ENCODE measurements at places on chromosomes 16 and 17.

GRCh38 chr17:35406568-35406967, 25.7 kb downstream of the SLFN12 start:
- DNase-seq, result no peak

DNA sequence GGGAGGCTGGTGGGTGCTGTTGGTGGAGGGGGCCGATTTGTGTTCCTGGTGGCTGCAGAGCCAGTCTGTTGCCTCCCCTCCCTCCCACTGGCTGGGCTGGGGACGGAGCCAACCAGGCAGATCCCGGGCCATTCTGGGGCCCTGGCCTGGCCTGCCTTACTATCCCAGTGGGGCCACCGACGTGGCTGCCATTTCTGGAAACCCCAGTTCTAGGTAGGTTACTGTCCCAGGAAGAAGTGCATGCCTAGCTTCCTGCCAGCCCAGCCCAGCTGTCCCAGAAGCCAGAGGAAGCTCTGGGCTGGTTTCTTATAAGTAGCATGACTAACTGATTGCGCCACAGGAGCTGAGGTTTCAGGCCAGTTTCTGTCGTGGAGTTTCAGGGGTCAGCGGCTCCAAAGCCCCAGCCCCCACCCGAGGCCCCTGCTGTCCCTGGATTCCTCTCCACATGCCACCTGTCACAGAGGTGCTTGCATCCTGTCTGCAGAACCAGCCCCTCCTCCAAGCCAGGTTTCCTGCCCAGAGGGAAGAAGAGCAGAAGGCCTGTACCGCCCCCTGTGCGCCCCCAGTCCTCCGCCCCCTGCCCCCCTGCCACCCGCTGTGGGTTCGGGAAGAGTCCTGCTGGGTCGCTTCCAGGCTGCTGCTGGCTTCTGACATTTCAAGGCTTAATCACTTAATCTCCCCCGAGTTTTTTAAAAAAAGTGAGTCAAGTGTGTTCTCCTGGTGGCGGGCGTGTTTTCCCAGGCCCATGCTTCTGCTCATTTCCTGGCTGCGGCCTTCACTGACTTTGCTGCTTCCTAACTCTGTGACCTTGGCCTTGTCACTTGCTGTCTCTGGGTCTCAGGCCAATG, 13.2 kb downstream of the IL4R start:
- DNase-seq, result peak; percentile 85

DNA sequence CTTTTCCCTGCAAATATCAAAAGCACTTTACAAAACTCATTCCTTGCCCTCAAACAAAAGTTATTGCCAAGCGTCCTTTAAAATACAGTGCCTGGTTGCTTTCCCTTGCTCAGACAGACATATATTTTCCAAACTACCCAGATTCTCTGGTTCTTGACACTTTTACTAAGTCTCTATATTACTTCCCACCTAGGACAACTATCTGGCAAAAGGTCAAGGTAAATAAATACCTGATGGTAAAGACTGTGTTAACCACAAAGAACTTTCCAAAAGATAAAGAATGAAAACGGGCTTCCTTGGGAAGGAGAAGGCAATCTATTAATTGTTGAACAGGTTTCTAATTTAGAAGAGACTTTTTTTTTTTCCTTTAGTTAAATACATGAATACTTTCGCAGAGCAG, 1.9 kb downstream of the HS3ST3A1 start:
- no peak for DNase-seq

- no peak for DNase-seq
Observed at GRCh38 chr16:56793492-56793891, 63.6 kb downstream of the NUP93 start.

DNA sequence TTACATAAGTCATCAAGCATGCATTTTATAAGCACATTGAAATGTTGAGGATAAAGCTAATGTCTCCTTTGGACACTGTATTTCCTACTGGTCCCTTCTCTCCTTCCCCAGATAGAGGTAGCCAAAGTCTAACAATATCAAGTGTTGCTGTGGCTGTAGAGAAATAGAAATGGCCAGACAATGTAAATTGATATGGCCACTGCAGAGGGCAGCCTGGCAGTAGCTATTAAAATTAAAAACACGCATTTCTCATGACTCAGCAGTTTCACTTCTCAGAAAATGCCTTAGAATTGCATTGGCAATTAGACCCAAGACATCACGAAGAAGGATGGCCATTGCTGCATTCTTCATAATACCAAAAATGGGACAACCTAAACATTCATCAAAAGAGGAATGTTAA, 46.8 kb upstream of the MRTFB start:
- DNase-seq, result no peak

GRCh38 chr17:30450125-30451027, 26.8 kb upstream of the GOSR1 start:
- no peak for DNase-seq

GRCh38 chr16:56742030-56742984, 12.4 kb downstream of the NUP93 start:
- DNase-seq, result no peak

GRCh38 chr17:80886641-80887573, 104.7 kb upstream of the CHMP6 start:
- DNase-seq, result no peak

DNA sequence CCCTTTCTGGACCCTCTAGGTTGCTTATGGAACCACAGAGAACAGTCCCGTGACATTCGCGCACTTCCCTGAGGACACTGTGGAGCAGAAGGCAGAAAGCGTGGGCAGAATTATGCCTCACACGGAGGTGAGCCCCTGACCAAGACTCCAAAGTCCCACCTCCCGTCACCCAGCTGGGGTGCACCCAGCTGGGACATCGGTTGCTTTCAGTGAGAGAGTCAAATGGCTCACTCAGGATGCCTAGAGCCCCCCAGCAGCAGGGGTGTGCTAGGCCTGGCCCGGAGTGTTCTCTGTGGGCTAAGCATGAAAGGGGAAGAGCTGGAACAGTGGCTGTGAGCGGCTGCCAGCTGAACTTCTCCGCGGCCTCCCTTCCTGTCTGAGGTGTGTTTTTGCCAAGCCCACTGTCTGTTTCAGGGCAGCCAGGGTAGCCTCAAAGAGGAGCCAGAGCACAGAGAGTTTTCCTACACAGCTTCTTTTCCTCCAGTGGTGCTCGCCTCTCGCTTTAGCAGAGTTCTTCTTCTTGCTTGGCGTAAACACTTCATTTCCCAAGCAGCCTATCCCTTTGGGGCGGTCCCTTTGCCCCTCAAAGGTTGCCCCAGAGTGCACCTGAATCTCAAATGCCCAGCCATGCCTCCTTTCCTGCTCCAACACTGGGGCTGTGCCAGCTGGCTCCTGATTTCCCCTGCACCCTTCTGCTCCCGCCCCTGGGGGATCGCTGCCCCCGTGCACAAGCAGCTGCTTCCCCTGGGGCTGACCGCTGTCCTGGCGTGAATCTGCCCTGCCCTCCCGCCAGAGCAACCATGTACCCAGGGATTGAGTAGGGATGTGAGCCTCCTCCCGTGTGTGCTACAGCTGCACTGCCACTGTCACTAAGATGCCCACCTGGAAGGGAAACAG, 2.6 kb upstream of the CHAD start:
- DNase-seq, result no peak

DNA sequence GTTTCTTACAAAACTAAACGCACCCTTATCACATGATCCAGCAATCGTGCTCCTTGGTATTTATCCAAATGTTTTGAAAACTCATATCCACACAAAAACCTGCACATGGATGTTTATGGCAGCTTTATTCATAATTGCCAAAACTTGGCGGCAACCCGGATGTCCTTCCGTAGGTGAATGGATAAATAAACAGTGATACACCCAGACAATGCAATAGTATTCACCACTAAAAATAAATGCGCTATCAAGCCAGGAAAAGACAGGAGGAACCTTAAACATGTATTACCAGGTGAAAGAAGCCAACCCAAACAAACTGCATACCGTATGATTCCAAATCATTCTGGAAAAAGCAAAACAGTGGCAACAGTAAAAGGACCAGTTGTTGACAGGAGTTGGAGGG, 10.0 kb downstream of the SPATA32 start:
- DNase-seq, result no peak

- peak; percentile 15 for DNase-seq
Observed at GRCh38 chr16:4380119-4381063, 8.7 kb downstream of the VASN start.

GRCh38 chr17:10226930-10227695, 28.7 kb upstream of the GAS7 start:
- DNase-seq, result no peak

- no peak for DNase-seq
Observed at GRCh38 chr17:63490858-63491400, 14.1 kb downstream of the ACE start.

GRCh38 chr16:11232852-11233726, 22.9 kb downstream of the SOCS1 start:
- DNase-seq, result peak; percentile 30

- no peak for DNase-seq
Observed at GRCh38 chr16:75323198-75323597, 71.8 kb upstream of the BCAR1 start.

DNA sequence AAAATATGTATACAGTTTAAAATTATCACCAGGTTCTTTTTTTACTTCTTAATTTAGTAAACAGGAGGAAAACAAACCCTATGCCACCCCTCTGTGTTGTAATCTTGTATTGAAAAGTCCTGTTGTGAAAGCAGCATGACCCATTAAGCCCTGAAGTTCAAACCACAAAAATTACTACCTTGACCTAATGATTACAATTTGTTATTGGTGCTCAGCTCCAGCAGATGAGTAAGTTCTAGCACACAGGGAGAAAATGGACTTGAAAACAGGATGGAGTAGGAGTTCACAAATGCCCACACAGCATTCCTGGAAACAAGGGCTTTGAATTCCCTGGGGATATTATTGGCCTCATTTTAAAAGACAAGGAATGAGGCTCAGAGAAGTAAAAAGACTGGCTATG, 505.8 kb upstream of the ERCC4 start:
- no peak for DNase-seq

- no peak for DNase-seq
Observed at GRCh38 chr17:48238933-48239602, 131.5 kb downstream of the SNX11 start.

- DNase-seq, result no peak
Observed at GRCh38 chr16:70800311-70800710, 647 bp downstream of the VAC14 start.

DNA sequence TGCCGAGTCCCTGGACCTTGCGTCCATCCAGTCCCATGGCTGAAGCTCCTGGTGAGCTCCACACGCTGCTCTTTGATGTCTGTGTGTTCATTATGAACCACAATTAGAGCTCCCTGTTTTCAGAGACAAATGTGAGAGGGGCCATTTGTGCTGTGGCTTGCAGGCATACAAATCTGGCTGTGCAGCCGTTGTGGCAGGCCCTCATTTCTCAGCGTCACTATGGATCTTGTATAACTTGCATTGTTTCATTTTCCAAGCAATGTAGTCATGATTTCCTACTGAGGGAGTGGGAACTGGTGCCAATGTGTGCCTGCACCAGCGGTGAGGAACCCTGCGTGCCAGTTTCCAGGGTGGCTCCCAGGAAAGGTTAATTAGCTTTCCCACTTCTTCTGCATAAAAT, 542.6 kb downstream of the TMEM114 start:
- no peak for DNase-seq

DNA sequence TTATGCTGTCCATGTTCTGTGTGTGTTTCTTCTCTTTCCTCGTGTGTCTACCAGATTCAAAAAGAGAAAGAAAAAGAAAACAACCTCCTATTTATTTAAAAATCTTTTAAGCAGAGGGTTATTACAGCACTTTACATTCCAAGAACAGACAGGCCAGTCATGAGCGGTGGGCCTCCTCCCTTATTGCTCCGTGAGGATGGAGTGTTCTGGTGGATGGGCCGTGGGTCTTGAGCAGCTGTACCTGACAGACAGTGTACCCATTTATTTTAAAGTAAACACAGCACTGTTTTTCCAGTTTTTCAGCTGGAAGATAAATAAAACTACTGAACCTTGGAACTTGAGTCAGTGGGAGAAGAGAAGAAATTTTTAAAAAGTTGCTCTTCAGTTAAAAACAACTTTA, 52.4 kb downstream of the WWP2 start:
- no peak for DNase-seq
